ENCODE measurements at places on chromosomes 7 and 10.

GRCh38 chr10:114626841-114627240, 31.2 kb downstream of the ABLIM1 start:
- no peak for DNase-seq

DNA sequence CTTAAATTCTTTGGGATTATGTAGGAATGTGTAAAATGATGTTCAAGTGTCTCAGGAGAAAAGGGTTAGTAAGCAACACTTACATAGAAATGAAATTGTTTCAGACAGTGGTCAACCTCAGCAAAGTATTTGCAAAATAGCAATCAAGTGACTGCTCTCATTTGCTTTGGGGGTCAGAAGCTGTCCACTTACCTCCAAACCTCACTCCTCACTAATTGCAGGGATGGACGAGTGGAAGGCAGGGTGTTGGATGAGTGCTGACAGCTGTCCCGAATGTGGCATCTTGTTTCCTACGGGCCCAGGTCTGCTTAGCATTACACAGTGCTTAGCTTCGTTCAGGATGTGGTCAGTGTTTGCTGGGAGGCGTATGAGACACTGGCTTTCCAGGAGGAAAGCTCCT, 437.0 kb downstream of the SUGCT start:
- DNase-seq: no peak

GRCh38 chr10:100009283-100009792, 409 bp downstream of the DNMBP start:
- DNase-seq: no peak

- DNase-seq: no peak
Measured at GRCh38 chr10:45399113-45399512, 25.1 kb downstream of the ALOX5 start.

DNA sequence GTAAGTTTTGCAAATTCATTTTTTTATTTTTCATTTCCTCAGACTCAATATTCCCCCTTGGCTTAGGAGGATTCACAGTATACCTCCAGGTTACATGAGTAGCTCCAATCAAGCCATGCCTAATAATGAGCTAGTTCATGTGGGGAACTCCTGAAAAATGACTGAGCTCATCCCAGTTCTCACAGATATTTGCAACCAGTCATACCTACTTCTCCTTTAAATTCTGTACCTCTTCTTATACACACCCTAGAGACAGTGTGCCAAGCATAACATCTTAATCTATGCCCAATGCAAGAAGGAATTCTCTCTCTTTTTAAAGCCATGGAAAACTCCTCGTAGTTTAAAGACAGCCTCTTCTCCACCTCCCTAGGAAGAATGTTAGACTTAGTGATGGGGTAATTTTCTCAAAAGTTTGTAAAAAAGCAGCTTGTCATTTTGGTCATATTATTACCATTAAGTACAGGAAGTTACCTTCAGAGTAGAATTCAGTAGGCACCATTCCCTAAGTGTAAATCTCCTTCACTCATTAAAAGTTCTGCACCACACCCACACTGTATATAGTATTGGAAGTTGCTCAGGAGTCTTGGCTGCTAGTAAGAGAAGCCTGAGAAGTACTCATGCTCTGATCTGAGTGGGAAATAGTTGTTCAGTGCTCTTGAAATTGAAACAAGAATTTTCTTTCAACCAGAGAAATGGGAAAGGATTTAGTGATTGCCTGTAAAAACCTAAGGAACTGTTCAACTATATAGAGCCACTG, 72.7 kb downstream of the PTPRZ1 start:
- DNase-seq: no peak

- DNase-seq: no peak
Measured at GRCh38 chr10:3497581-3497980, 287.4 kb downstream of the KLF6 start.

GRCh38 chr10:47413531-47414226, 29.6 kb upstream of the ZNF488 start:
- DNase-seq: no peak

- no peak for DNase-seq
Measured at GRCh38 chr7:30845426-30846135, 66.1 kb upstream of the AQP1 start.

DNA sequence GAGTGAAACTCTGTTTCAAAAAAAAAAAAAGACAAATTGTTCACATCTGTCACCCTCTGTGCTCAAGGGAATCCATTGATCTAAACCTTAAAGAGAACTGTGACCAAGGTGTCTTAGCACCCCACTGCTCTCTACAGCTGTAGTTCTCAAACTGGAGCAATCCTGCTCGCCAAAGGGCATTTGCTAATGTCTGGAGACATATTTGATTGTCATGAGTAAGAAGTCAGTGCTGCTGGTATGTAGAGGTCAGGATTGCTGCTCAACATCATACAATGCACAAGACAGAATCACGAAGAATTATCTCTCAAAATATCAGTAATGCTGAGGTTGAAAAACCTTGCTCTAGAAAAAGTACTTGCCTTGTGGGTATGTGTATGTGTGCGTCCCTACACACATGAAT, 30.0 kb downstream of the ABLIM1 start:
- DNase-seq: no peak

DNA sequence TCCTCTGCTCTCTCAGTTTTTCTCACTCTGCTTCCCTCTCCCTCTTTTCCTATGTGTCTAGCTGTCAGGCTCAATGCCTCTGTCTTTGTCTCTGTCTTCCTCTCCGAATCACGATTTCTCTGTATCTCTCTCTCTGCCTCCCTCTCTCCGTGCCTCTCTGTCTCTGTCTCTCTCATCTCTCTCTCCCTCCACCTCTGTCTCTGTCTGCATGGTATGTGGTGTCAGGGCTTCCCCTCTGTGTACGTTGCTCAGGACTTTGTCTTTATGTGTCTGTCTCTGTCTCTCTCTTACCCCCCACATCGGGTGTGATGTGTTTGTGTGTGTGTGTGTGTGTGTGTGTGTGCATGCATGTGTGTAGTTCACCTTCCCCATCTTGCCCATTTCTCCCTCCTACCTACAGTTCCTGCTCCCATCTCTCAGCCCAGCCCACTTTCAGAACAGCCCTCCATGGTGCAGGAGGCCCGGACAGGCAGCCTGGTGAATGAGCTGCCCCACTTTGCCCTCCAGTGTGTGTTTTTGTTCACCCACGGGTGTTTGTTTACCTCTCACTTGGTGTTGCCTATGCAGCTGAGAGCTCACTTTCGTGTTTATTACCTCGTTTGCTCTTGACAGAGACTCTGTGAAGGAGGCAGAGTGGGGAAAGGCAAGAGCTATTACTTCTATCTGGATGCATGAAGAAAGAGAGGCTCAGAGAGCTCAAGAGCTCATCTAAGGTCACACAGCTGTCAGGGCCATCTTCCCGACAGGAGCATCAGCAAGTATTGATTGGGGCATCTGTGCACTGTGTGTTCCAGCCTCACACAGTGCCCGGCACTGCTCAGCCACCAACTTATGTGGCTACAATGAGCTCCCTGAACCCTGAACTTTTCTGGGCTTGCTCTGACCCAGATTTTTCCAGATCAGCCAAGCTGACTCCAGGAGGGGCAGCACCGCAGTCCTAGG, 163.5 kb upstream of the ZMIZ1 start:
- DNase-seq: no peak

DNA sequence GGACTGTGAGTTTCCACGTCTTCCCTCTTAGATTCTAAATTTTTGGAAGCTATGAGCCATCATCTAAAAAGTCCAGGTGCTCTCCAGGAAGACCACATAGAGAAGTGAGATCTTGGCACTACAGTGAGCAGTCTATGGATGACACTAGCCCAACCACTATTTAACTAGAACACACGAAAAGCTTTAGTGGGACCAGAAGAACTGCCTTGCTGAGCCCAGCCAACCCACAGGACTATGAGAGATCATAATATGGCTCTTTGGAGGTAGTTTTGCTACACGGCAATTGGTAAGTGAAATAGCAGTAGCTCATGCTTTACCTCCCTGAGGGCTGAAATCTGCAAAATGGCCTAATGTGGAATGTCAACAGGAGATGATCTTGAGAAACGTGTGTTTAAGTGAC, 68.8 kb downstream of the TMEM130 start:
- DNase-seq: no peak

DNA sequence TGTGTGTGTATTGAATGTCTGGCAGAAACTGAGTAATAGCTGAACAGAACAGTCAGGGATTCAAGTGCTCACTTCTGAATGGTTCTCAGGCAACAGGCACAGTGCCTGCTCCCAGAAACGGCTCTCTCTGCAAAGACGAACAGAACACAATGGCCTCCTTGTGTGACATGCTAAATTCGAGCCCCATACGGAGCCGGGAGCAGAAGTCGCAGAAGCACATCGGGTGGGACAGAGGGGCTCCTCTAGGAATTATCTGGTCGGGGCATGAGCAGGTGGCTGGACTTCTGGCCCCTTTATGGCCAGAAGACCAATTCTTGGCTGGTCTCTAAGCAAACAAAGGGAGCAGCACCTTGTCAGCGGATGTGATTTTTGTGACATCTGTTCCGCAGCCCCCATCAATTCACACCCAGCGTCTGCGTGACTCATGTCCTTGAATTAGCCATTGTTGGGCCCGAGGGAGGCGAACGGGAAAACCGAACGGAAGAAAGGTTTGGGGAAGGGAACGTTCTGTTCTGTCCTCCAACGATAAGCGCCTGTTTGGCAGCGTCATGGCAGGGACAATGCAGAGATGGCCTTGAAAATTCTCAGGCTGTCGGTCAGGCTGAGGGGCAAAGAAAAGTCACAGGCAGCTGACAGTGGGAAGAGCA, 47.3 kb upstream of the NPTX2 start:
- DNase-seq: no peak

- DNase-seq: no peak
Measured at GRCh38 chr7:113338071-113338696, 219.8 kb upstream of the SMIM30 start.

- DNase-seq: no peak
Measured at GRCh38 chr7:88545663-88546062, 213.8 kb upstream of the ZNF804B start.

DNA sequence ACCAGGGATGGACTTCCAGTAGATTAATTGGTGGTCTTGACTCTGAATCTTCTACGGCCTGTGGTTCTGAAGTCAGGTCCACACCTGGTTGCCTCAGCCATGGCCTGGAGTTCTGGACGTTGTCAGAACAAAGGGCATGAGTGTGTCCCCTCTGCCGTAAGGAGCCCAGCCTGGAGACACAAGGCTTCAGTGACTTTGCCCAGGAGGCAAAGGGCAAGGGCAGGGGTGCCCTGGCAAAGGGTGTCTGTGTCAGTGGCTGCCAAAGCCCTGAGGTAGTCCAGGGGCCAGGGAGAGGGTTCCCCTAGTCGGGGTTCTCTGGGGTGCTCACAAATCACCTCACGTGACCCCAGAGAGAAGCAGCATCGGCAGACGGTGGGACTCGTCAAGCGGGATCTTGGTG, 273.2 kb upstream of the ZNF32 start:
- no peak for DNase-seq

GRCh38 chr7:24685708-24686107, 71.6 kb downstream of the GSDME start:
- DNase-seq: no peak

DNA sequence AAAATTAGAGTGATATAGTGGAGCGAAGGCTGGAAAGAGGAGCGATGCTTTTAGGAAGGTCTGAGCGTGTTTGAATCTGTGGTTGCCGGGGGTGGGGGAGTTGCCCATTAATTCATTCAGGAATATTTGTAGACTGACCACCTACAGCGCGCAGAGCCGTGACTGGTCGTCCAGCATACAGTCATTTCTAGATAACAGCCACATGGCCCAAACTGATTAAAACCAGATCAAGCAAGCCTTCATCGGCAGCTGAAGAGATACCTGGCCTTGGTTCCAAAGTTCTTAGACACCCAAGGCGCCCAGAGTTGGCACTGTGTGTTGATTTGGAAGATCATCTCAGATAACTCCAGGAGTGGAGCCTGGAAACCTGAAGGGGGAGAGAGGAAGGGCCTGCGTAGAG, 1.7 kb downstream of the PROSER2 start:
- DNase-seq: no peak

DNA sequence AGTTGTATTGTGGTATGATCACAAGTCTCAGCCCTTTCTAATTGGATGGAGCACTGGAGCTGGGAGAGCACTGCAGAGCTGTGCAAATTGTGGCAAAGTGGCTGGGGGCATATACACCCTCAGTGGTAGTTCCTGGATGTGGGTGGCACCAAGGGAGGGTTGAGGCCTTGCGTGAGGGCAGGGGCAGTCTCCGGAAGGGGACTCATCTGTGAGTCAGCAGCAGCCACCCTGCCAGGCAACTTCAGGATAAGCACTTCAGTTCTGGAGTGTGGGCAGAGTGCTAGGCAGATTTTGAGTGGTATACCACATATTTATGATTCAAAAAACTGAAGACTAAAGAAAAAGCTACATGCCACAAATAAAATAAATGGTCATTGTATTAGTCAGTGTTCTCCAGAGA, 210.5 kb downstream of the ETV1 start:
- peak; percentile 54 for DNase-seq

DNA sequence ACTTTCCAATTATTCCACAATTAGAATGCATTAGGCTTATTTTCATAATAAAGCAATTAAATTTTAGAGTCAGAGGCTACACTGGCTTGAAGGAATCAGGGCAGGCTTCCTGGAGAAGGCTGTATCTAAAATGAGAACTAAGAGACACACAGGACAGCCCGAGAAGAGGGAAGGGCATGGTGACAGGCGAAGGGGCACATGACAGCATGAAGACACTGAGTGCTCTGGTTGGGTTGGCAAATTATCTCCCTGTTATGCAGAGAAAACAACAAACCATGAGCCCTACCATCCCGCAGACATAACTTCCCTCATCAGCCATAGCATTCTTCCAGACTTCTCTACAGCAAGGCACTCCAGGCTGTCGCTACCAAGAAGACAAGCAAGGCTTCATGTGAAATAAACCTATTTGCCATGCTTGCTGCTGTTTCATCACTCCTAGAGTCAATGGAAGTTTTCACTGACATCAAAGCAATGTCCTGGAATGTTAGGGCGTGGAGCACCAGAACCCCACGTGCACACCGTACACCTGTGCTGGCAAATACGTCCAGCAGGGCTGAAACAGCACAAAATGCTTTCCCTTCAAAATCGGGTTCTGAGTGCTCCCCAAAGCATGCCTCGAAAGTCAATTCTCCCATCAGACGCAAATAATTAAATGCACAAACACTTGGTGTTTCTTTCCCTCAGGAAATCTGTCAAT, 21.3 kb downstream of the VOPP1 start:
- peak; percentile 3 for DNase-seq

GRCh38 chr7:1567049-1567771, 2.6 kb downstream of the PSMG3 start:
- DNase-seq: no peak

GRCh38 chr10:77554996-77555397, 82.6 kb downstream of the KCNMA1 start:
- no peak for DNase-seq

- no peak for DNase-seq
Measured at GRCh38 chr10:31343009-31343408, 24.0 kb downstream of the ZEB1 start.

Data from activated CD4-positive, alpha-beta memory T cell treated with anti-CD3 and anti-CD28 coated beads for 36 hours (primary cell).